Naive B cell (primary cell): ENCODE measurements at places on chromosomes 7 and 10. TPM values are rescaled to one million over a fixed set of nuclear protein-coding genes. Genes with fewer than 3 reads are reported as not detected.

Gene CC2D2B
- 0.37 TPM for polyA plus RNA-seq

Gene CH25H
- polyA plus RNA-seq, result not detected

DNA sequence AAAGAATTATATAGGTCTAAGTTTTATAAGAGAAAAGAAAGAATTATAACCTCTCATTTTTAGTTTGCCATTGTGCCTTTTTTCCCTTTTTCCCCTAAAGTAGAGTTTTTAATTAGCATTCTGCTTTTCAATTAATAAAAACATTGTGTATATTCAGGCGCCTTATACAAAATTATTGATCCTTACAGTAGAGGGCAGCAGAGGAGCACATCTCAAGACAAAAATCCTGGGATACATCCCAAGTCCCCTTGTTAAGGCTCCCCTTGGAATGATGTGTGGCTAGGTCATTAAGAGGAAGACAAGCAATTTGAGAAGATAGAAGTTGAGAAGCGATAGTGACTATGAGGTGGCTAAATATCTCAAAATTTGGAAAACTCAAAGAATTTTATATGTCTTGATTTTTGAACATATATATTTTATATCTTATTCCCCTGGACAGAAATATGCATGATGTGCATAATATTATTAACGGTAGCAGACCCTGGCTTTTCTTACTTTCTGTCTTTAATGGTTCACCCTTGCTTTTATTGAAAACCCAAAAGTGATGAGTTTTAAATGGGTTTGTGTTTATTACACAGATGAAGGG lies 19.1 kb upstream of the TPK1 start:
- no peak for DNase-seq

- DNase-seq, result no peak
Observed at GRCh38 chr7:1274121-1274875, 41.6 kb downstream of the UNCX start.

- no peak for DNase-seq
Observed at GRCh38 chr7:7596176-7596575, 29.5 kb downstream of the MIOS start.
